ENCODE measurements at places on chromosomes 1 and 21. TPM values are rescaled to one million over a fixed set of nuclear protein-coding genes. Genes with fewer than 3 reads are reported as not detected.

WASF2 gene
- 17.4 TPM for total RNA-seq

IL20 gene
- 0.34 TPM for total RNA-seq

OVAAL gene
- not detected for total RNA-seq

TAS1R2 gene
- total RNA-seq: not detected

SERPINC1 gene
- not detected for total RNA-seq

SASS6 gene
- total RNA-seq: 4.5 TPM

SLC25A33 gene
- total RNA-seq: 14.2 TPM

RPTN gene
- not detected for total RNA-seq

ZSCAN20 gene
- total RNA-seq: 8.0 TPM

KRTAP12-2 gene
- total RNA-seq: not detected

GNAI3 gene
- 13.3 TPM for total RNA-seq

FOXO6 gene
- total RNA-seq: 0.34 TPM

All from melanocyte of skin (primary cell).